ENCODE measurements at places on chromosomes 11 and 22.

GRCh38 chr11:92892802-92893684 is 76.4 kb upstream of the MTNR1B start:
- DNase-seq, result no peak

DNA sequence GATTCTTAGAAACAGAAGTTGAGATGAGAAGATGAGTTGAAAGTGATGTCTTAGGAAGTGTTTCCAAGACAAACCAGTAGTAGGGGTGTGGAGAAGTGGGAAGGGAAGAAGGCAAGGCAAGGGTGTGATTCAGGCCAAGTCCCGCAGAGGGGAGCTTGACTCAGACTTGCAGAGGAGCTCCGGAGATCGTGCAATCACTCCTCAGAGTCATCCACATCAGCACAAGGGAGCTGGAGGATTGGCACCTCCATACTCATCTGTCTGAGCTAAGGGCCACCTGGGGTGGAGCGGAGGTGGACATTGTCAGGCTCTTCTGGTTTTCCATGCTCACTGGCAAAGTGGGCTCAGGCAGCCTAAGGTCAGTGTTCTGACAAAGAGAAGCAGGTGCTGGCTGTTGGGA is 44.4 kb downstream of the CHRDL2 start:
- DNase-seq, result no peak

GRCh38 chr11:12413141-12414052 is 36.0 kb downstream of the PARVA start:
- no peak for DNase-seq

DNA sequence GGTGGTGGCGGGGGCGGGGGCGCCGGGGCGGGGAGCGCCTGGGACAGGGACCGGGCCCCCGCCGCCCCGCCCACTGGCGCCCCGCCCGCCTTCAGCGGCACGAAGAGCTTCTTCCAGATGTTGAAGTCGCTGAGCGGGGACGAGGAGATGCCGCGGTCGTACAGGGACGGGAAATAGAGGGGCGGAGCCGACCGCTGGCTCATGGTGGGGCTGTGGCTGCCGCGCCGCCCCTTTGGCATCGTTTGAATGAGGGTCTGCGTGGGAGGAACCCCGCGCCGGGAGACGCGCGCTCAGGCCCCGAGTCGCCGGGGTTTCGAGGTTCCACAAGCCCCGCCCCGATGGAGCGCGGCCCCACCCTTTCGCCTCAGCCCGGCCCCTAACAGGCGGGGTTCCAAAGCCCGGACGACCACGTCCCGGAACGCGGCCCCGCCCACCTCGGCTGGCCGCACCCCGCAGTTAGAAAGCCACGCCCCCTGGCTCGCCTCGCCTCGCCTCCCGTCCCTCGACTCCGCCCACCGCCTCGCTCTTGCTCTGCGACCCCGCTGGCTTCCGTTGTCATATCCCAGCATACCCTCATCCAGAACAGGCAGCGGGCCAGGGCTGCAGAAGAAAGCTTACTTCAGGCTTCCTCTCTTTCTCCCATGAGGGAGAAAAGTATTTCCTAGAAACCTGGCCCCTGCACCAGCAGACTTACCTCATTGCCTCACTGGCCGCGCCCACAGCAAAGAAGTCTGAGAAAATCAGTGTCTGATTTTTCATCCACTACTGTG is at the start of gene C11orf91:
Gene C11orf91, minus strand, starts transcription at position 325 of the 770 bp plus-strand sequence. Its CDS starts 86 bp downstream, at position 239.
- DNase-seq, result peak; percentile 91

DNA sequence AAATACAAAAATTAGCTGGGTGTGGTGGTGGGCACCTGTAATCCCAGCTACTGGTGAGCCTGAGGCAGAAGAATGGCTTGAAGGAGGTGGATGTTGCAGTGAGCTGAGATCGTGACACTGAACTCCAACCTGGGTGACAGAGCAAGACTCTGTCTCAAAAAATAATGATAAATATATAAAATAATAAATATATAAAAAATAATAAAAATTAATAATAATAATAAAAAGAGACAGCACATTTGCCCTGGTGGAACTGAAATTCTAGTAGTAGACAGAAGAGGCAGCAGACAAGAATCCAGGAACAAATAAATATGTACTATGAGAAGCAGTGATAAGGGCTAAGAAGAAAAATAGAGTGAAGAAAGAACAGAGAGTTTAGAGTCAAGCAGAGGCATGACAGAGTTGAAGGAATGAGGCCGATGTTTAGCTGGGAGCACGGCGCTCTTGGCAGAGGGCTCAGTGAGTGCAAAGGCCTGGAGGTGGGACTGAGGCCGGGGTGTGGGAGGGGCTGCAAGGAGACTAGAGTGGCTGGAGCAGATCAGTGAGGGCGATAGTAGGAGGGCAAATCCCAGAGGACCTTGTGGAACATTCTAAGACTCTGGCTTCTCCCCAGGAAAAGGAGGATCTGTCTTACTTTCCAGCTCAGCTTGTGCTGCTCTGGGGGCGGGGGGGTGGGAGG is 410.3 kb downstream of the MN1 start:
- DNase-seq, result no peak

DNA sequence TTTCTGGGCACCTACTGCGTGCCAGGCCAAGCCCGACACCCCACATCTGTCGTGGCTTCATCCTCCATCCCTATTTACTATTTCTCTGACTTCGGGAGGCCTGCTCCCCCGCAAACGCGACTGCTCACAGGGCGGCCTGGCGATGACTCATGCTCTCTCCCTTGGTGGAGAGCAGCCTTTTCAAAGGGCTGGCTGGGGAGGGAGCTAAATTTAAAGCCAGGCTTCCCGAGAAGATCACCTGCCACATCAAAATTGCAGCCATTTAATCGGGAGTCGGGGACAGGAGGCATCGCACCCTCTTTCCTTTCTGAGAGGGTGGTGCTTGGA is 24.9 kb upstream of the SHISAL1 start:
- no peak for DNase-seq

GRCh38 chr11:12842933-12843636 is 166.0 kb upstream of the RASSF10 start:
- no peak for DNase-seq
